Stimulated activated CD4-positive, alpha-beta T cell treated with anti-CD3 and anti-CD28 coated beads, TNF-alpha, amount 100 ng/mL, for 48 hours (primary cell): ENCODE measurements at places on chromosomes 2 and 18.

DNA sequence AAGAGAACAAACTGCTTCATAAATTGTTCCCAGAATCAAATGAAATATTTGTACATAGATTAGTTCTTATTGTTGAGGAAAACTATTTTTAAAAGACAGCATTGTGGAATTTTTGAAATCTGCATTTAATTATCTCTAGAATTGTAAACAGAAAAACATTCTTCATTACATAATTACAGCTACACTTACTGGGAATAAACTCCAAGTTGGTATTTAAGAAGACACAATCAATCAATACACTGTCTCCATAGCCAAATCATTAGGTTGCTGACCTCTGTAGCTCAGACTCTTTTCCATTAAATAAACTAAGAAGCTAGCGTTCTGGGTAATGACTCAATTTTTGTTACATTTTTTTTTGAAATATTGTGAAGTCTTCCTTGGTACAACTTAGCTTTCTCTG lies 70.2 kb upstream of the PIEZO2 start:
- DNase-seq: no peak

GRCh38 chr2:238738917-238739316 lies 109.0 kb upstream of the TWIST2 start:
- DNase-seq: no peak

- DNase-seq: no peak
Observed at GRCh38 chr18:31798399-31798798, 37.7 kb upstream of the SLC25A52 start.

- DNase-seq: no peak
Observed at GRCh38 chr2:26609839-26610277, 31.3 kb downstream of the CIB4 start.

GRCh38 chr18:31685097-31686082 lies 1.0 kb upstream of the B4GALT6 start:
- no peak for DNase-seq

GRCh38 chr2:39855856-39856255 lies 76.8 kb upstream of the THUMPD2 start:
- DNase-seq: no peak

DNA sequence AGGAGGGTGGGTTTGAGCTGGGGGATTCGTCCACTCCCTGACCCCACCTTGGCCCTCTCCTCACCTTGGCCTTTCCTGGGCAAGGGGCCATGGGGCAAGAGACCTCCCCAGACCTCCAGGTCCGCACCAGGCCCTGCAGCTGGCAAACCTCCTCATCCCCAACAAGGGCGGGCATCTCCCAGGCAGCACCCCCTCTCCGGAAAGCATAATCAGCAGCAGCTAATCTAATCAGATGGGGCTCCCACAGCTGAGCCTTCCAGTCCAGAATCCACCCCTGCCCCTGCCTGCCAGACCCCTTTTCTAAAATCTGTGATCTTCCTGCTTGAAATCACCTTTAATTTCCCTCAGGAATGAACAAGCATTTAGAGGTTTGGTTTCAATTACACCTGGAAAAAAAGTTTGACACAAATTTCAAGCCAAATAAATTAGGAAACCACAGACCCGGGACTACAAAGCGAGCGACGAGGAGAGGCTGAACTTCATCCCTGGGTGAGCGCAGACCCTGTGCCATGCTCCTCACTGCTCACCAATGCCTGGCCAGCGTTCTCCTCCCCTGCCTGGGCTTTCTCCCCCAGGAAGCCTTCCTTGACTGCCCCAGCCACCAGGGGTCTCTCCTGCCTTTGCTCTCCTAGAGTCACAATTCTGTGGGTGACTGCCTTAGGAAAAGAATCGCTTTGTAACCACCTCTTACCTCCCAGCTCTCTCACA lies 143.0 kb upstream of the MYCN start:
- DNase-seq: no peak
